Nephron progenitor cell (in vitro differentiated cells): ENCODE measurements at places on chromosomes 2 and 18.

DNA sequence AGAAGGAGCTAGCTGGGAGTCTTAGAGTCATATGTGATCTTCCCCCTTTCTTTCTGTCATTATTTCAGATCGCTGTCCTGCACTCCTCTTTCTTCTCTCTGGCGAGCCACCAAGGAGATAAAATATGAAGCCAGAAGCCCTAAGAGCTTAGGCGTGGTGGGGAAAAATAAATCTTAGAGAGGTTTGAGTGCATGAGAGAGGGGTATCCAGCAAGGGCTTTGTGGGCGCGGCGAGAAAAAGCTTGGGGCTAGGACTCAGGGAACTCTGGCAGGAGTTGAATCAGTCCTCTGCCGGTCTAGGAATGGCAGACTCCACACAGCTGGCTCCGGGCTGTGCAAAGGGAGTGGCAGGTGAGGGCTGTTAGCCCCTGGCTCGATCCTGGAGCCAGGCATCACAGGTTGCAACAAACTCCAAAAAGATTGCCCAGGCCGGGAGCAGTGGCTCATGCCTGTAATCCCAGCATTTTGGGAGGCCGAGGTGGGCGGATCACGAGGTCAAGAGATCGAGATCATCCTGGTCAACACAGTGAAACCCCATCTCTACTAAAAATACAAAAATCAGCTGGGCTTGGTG, 20.1 kb upstream of the IGFBP5 start:
- DNase-seq = no peak

GRCh38 chr18:79634186-79634585, 45.4 kb upstream of the CTDP1 start:
- no peak for DNase-seq

DNA sequence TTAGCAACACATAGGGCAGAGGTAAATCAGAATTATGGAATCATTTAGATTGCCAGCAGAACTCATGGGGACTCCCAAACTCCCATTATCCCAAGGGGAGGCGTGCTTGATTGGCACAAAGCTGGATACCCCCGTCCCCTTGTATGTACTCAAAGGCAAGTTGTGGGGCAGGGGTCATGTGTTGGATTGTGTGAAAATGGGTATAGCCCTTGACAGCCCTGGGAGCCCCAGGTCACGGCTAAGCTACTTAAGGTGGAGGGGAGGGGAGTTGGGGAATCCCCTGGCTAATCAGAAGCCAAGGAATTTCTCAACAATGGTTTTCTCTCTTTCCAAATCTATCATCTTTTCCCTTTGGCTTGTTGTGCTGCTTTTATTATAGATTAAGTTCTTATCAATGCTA, 32.7 kb downstream of the CLIP4 start:
- no peak for DNase-seq

GRCh38 chr2:197278799-197279763, 31.5 kb downstream of the ANKRD44 start:
- no peak for DNase-seq

GRCh38 chr2:205375461-205376448, 306.5 kb upstream of the NRP2 start:
- DNase-seq = no peak

- no peak for DNase-seq
Measured at GRCh38 chr2:33209976-33210375, 263.2 kb downstream of the LTBP1 start.

- DNase-seq = no peak
Measured at GRCh38 chr2:219619235-219619634, 8.2 kb upstream of the SLC4A3 start.

GRCh38 chr18:73264562-73264921, 396.8 kb upstream of the NETO1 start:
- DNase-seq = no peak

DNA sequence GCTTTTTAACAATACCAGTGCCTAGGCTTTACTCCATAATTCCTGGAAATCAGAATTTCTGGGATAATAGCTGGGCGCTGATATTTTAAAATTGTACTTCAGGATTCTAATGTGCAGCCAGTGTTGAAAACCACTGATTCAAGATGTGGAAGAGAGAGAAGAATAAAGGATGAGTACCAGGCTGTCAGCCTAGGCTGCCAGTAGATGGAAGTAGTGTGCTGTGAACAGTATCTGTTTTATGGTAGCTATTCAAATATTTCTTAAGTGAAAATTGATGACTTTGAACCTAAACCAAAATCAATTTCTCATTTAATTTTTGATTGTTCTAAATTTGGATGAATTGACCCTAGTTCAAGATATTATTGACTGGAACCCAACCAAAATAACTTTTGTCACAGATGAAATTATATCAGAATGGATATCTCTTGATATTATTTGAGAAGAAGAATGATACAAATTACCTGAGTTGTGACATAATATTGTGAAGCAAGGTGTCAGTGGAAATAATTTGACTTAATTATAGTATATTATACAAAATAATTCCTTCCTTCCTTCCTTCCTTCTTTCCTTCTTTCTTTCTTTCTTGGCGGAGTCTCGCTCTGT, 88.0 kb downstream of the COMMD1 start:
- no peak for DNase-seq

- DNase-seq = no peak
Measured at GRCh38 chr2:17162713-17163112, 355.5 kb downstream of the RAD51AP2 start.

GRCh38 chr2:6785493-6785892, 80.2 kb downstream of the CMPK2 start:
- DNase-seq = no peak

GRCh38 chr2:207871911-207872310, 102.2 kb upstream of the FZD5 start:
- no peak for DNase-seq

DNA sequence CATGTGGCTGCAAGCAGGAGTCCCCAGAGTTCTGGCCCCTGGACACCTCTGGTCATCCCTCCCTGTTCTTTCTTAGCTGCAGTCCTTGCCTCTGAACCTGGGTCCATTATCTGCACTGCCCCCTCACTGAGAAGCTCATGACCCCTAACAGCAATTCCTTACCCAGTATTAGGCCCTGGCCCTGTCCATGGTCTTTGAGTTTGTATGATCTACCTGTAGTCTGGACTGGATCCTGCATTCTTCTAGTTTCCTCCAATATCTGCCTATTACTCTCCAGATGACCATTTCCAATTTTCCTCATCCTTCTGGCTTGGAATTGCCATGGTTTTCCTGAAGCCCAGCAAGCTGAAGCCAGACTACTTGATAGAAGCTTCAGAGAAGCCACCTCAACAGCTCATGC, 302.4 kb upstream of the HS6ST1 start:
- DNase-seq = no peak

GRCh38 chr2:20491739-20492531, 45.1 kb downstream of the RHOB start:
- no peak for DNase-seq

GRCh38 chr18:65938592-65939372, 188.0 kb downstream of the CDH7 start:
- DNase-seq = peak; percentile 9

DNA sequence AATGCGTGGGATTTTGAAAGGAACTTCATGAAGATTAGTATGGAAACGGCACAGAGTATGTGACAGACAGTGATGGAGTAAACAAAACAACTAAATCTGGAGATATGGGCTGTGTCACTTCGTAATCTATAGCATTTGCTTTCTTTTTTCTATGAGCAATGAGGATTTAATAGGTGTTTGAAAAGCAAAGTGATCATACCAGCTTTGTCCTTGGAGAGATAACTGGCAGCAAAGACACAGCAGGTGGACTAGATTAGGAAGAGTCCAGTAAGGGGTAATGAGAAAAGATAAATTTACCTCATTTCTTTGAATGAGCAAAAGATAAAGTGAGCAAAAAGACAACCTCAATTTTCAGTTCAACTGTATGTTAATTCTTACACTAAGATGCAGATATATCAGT, 199.0 kb downstream of the LRP1B start:
- no peak for DNase-seq

DNA sequence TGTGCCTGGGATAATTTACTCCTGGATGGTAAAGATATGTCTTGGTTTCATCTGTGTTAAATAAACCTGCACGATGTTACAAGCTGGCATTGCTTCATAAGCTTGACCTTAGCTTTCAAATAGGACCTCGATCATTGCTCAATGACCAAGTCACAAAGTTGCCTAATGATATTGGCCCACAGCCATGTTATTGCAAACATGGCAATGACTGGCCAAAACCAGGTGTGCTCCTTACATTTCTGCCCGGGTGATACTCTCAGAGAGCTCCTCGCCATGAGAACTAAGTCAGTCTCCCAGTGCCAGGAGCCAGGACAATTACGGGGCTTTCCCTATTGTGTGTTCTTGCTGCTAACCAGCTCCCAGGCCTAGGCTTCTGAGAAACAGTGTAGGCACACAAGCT, 72.5 kb upstream of the CYP1B1 start:
- no peak for DNase-seq

DNA sequence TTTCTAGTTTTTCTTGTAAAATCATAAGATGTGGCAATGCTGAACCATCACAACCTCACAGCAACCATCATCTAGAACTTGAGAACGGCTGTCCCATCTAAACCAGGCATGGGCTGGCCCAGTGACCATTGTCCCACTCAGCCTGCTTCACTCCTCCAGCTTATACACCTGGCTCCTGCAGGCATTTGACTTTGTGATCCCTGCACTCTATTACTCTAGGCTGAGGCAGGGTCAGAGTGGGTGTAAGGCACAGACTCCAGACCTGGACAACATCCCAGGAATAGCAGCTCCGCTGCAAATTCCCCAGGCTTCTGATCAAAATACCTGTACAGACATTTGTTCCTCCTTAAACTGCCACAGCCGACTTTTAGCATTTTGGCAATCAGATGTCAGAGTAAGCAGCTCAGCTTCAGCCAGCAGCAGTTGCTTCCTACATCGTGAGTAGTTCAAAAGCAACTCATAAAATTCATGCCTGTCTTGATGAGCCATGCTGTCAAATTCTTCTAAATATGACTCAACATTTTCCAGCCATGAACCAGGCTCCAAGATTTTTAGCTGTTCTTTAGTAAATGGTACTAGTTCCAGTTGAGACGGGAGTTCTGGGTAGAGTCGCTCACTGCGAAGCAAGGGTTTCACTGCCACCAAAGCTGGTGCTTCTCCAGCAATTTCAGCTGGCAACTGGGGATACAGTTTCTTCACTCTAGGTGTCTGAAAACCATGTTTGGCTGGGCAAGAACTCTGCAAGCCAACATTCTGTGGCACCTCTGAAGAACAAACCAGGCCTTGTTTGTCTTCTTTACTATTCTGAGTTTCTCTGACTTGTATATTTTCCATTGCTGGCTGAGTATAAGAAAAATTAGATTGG, 12.8 kb downstream of the EPG5 start:
- DNase-seq = no peak

- DNase-seq = no peak
Measured at GRCh38 chr2:173929441-173929840, 35.7 kb downstream of the SP3 start.
